ENCODE measurements at places on chromosomes 2 and 18.

DNA sequence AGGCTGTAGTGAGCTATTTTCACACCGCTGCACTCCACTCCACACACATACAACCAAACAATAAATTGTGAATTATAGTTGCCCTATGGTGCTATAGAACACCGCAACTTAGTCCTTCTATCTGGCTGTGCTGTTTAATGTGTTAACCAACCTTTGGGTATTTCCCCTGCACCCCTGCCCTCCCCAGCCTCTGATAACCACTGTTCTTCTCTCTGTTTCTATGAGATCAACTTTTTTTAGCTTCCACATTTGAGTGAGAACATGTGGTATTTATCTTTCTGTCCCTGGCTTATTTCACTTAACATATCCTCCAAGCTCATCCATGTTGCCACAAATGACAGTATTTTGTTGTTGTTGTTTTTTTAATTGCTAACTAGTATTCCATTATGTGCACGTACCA, 32.5 kb downstream of the TET3 start:
- no peak for DNase-seq

- DNase-seq, result no peak
Observed at GRCh38 chr2:129378186-129378585, 601.3 kb upstream of the RAB6C start.

DNA sequence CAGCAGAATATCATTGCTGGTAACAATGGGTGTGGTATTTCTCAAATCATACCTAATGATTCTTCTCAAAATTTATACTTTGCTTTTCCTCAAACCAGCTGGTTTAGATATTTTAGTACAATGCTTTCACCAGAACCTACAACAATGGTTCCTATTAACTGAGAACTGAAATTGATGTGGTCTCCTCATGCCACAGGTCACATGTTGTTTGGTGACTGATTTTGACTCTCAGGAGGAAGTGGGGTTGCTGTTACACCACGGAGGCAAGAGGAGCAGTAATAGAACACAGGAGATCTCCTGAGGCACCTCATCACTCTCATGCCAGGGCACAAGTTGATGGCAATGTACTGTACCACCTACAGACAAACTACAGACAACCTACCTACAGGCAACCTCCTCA, 3.0 kb upstream of the CEP68 start:
- peak; percentile 34 for DNase-seq

- peak; percentile 25 for DNase-seq
Observed at GRCh38 chr2:227415538-227416424, 28.0 kb upstream of the SCYGR1 start.

DNA sequence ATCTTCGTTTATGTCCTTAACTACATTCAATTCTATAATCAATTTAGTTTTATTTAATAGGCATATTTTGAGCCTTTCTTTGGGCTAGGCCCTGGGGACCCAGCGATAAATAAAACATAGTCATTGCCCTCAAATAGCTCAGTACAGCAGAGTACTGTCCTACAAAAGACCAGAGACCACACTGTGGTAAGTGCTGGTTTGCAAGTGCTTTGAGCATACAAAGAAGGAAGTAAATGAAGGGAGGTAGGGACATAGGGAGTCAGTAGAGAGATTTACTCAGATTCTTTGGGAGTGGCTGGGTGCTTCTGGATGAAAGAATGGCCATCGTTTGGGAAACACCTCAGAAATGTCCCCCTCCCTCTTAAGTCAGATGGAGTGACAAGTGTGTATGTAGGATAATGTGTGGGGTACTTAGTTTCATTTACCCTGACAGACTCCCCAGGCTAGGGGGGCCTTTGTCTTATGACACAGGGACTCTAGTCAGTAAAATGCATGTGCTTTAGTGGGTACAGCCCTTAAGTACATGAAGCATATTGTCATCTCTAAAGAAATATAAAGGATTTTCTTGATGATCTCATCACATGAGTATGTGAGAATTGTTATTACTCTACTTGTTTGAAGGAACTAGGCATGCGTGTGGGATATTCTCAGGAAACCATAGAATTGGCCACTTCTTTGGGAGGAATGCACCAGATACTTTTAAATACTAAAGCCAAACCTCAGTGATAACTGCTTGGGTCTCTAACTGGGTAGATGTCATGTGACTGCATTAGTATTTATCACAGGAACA, 35.1 kb downstream of the MAPRE2 start:
- DNase-seq, result no peak

DNA sequence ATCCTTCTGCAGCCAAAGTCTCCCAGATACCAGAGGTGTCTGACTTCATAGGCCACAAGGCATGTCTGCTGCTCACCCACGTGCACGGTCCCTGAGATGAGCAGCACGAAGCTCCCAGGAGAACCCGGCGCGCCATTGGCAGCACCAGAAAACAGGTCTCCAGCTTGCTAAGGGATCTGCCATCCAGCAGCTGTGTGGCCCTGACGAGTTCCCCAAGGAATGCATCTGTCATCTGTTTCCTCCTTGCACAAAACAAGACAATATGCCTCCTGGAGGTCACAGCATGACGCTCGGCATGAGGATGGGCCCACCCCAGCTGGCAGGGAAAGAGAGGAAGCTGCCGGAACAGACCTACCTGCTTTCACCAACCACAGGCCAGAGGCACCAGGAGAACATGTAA, 29.2 kb downstream of the HS6ST1 start:
- no peak for DNase-seq

GRCh38 chr2:5409898-5410381, 282.2 kb upstream of the SOX11 start:
- DNase-seq, result no peak

DNA sequence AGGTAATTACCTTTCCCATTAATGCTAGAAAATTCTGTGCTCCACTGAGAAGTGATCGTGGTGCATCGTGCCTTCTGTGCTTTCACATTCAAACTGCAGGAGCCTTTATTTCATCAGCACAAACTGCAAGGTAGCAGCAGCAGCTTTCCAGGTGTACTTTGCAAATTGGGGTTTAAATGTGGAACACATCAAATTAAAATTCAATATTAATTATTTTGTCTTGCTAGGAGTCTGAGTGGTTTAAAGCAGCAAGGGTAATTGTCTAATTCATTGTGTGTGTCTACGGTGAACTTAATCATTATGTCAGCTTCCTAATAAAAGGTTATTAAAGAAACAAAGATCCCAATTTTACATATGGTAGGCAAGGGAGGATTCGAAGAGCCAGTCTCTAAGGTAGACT, 180.8 kb upstream of the ATP5MC3 start:
- DNase-seq, result no peak

- no peak for DNase-seq
Observed at GRCh38 chr2:239239607-239240413, 161.0 kb downstream of the HDAC4 start.

DNA sequence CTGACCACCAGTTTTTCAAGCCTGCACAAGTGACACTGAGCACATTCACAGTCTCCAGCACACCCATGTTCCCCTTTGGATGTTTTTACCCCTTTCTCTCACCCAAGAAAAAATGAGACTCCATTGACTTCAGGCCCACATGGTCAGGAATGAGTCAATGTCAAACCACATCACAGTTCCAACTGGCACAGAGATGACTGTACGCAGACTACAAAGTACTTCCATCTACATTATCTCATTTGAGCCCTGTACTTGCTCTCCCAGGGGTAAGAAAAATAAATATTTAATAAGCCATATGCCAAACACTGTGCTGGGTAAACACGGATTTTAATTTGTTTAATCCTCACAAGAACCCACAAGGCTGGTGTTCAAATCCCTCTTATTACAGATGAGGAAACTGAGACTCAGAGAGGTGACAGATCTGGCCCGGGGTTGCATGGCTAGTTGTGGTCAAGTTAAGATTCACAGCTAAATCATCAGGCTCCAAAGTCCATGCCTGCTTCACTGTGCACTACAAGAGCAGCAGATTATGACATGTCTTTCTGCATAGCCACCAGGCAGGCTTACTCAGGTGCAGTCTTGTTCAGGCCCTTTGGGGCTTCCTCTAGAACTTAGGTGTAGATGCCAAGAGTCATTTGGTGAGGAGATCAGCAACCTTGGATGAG, 106.1 kb downstream of the TXNL1 start:
- no peak for DNase-seq

DNA sequence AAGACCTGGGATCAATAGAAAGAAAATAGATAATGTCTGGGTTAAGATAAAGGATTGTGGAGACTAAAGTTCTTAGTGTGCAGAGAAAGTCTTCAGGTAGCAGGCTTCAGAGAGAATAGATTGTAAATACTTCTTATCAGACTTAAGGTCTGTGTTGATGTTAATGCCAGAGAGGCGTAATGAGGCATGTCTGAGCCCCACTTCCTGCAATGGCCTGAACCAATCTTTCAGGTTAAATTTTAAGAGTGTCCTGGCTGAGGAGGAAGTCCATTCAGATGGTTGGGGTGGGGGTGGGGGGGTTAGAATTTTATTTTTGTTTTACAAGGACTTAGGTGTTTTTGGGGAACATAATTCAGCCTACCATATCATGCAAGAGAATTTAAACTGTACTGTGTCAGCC, 129.5 kb downstream of the EVA1A start:
- DNase-seq, result no peak

DNA sequence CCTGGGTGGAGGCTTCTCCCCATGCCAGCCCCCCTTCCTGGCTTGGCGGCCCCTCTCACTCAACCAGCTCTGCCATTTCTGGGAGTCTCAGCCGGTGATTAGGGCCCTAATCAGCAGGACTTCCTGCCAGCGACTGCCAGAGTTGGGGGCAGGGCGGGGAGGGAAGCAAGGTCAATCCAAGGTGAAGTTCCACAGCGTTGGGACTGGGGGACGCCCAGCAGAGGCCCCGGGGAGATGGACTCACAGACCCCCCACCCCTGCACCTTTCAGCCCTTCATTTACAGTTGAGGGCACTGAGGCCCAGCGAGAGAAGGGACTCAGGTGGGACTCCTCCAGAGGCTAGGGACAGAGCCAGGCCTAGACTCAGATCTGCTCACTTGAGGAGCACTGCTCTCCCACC, 65.3 kb downstream of the TNS1 start:
- no peak for DNase-seq

GRCh38 chr2:232335859-232336215, 42.7 kb upstream of the ALPP start:
- DNase-seq, result no peak

- DNase-seq, result no peak
Observed at GRCh38 chr2:100813527-100813926, 6.4 kb upstream of the NPAS2 start.

DNA sequence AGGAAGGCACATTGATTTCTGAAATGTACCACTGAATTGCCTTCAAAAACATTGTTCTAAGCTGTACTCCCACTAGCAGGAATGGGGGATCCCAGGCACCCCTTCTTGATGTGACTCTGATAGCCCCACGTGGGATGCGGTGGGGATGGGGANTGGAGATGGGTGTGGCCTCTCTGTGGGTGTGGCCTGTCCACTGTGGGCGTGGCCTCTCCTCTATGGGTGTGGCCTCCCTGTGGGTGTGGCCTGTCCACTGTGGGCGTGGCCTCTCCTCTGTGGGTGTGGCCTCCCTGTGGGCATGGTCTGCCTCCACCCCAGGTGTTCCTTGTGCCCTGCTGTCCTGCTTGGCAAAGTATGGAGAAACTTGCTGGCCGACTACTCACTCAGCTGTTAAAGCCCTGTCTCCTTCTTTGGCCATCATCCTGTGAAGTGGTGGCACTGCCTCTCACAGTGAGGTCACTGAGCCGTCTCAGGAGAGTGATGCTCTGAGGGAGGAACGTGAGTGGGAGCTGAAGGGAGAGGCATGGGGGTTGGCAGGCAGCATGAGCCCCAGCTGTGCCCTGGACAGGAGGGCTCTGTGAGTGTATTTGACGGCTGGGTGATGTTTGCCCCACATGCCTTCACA, 6.7 kb upstream of the PARD6G start:
- DNase-seq, result peak; percentile 18

GRCh38 chr2:27860111-27860510, 30.1 kb downstream of the RBKS start:
- DNase-seq, result no peak

DNA sequence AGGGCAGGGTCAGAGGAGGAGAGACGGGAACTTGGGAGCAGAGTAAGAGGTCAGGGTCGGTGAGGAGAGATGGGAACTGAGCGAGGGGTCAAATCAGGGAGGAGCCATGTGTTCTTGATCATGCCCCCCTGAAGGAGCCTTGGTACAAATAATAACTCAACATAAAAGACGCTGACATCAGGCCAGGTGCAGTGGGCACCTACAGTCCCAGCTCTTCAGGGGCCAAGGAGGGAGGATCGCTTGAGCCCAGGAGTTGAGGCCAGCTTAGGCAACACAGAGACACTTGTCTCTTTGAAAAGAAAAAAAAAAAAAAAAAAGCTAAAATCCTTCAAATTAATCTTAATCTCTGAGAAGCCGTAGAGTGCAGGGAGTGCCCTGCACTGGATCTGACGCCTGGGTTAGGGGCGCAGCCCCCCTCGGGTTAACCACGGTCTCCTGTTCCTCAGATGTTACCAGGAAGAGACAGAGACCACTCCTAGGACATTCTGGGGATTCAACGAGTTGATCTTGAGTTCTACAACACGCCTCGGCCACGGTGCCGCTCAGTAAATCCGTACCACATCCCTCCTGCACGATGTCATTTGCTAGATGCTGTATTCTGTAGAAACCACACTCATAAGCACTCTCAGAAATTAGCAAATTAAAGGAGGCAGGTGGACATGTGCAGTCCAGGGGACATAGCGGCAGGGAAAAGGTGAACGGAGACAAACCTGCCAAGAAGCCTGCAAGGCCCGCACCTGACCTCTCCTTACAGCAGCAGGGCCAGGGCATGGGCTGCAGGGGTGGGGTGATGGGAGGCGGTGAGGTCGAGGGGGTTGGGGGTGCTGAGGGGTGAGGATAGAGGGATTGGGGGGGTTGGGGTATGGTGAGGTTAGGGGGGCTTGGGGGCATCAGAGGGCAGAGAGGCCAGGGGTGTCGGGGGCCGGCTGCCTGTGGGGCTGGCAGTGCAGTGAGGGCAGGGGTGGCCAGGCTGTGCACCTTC, 29.2 kb downstream of the SLC66A2 start:
- no peak for DNase-seq

DNA sequence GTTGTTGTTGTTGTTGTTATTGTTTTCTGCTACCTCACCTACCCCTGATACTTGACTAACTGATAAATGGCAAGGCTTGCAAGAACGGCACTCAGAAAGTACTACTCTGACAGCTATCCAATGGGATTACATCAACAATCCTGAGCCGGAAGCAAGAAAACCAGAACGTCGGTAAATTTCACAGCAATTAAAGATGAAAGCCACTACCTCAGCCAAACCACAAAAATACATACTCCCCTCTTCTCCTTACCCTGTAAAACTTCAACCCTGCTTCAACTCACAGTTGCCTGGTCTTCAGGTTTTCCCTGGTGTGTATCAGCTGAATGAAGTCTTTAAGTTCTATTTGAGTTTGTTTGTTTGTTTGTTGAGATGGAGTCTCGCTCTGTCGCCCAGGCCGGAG, 293.7 kb upstream of the RND3 start:
- DNase-seq, result no peak

GRCh38 chr2:201205515-201205849, 22.5 kb downstream of the CASP10 start:
- no peak for DNase-seq

All from NK-92 treated with Interleukin-12 subunit alpha and Interleukin-12 subunit beta, amount 100 ng/mL, for 24 hours (cell line).